ENCODE measurements at places on chromosomes 6 and 20.

DNA sequence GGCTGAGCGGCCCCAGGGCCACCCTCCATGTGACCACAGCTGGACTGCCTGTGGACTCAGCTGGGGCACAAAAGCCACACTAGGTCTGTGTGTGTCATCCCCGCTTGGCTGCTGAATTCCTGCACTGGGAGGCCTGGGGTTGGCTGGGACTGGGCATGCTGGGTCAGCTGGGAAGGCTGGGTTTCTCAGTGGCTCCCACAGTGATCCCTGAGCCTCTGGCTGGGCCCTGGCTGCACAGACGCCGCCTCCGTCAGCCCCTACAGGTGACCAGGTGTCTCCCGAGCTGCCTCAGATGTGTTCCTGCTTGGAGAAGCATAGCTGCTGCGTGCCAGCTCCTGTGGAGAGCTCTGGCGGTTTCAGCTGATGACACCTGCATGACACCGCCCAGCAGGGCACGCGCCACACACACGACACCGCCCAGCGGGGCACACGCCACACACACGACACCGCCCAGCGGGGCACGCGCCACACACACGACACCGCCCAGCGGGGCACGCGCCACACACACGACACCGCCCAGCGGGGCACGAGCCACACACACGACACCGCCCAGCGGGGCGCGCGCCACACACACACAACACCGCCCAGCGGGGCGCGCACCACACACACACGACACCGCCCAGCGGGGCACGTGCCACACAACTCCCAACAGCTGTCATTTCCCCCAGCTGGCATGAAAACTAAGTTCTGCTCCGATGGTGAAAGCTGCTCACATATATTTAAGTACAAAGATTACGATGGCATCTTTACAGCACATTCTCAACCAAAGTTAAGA is 88.8 kb downstream of the TAF4 start:
- DNase-seq: no peak

GRCh38 chr20:44454306-44454963 is 21.2 kb upstream of the TTPAL start:
- peak; percentile 66 for DNase-seq

DNA sequence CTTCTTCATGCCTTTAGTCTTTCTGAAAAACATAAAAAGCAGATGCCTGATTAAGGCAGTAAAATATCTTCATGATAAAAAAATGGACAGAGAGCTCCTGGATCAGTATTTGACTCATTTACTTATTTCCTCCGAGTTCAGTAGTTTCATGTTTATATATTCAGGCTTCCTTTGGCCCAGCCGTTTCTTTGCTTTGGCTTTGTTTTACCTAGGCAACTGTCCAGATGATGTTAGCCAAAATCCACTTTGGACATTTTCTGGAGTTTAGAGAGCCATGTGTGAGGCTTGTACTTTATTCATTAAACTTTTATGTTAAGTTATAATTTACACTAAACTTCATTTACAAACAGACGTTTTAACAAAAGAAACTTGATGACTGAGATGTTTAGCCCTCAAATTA is 307.1 kb upstream of the RSPO3 start:
- DNase-seq: no peak

GRCh38 chr6:118146584-118146983 is 239.5 kb downstream of the SLC35F1 start:
- DNase-seq: no peak

DNA sequence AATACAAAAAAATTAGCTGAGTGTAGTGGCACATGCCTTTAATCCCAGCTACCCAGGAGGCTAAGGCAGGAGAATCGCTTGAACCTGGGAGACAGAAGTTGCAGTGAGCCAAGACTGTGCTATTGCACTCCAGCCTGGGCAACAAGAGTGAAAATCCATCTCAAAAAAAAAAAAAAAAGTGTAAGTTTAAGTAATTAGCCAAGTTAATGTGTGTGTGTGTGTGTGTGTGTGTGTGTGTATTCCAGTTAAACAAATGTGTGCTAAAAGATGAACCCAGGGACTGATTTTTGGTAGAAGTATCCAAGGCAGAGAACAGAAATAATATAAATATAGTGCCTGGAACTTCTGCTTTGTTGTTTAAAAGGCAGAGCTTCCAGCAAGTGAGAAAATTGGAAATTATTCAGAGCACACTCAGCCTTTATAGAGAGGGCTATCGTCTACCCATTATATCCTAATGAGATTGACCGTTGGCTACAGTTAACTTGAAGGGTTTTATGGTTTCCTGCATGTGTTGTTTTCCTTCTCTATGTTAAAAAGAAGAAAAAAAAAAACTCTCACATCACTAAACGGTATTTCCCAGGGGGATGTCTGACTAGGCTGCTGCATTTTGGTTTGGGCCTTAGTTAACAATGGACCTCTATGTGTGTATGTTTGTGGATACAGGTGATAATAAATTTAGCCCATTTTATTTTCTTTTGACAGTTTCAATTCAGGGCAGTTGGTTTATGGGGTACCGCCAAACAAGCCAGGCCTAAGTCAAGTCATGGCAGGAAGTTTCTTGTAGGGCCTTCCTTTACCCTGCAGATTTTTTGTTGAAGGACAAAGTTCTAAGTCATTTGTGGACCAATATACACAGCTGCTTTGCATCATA is 9.8 kb downstream of the SOX4 start:
- DNase-seq: no peak

DNA sequence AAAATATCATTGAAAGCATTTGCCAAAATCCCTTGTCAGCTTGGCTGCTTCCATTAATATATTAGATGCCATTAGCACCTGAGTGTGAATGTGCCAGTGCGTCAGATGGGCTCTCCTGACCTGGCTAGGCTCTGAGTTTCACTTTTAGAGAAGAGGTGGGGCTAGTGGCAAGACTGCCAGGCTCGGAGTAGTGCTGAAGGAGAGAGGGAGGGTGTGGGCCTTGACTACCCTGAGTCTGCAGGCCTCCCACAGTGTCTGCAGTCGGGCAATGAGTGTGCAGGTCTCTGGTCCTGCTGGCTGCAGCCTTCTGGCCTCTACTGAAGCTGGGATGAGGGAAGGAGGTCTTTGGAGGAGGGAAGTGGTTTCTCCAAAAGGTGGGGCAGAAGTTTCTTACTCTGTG is 34.6 kb upstream of the PNPLA1 start:
- DNase-seq: peak; percentile 34

- DNase-seq: no peak
Observed at GRCh38 chr6:77177470-77177869, 285.8 kb downstream of the HTR1B start.

DNA sequence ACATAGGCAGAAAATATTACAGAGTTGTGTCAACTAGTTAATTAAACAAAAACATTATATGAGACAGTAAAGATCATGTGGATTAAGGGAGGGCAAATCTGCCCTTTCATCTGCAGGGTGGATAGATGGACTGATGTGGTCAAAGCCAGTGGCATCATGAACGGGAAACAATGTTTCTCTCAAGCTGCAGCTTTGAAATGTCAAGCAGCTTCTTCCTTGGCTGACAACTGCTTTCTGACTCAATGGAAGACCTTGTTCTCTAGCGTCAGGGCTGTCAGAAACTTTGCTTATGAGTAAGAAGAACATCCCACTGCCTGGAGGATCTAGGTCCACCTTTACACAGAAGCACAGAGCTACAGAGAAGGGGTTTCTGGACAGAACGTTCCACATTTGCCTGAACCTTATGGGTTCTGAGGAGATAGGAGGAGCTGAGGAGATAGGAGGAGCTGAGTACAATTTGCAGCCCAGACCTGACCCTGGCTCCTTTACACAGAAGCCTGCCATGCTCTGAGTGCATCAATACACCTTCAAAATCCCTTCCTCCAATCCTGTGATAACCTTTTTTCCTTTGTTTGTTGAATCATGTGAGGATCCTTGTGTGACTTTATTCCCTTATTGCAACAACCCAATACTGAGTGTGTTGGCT is 6.1 kb downstream of the CST5 start:
- no peak for DNase-seq

DNA sequence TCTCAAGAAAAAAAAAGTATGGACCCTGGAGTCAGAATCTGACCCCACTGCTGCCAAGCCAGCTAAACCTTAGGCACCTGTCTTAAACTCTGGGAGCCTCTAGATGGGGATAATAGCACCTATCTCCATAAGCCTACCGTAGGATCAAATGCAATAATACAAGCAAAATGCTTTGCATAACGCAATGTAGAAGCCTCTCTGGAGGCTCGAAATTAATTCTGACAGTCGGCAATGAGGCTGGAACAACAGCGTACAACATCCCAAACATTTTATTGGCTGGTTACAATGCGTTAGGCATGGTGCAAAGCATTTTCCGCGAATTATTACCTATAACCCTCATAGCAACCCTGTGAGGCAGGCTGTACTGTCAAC is 521 bp downstream of the CDK5RAP1 start:
- DNase-seq: peak; percentile 55

GRCh38 chr20:62801284-62802010 is 3.2 kb upstream of the OGFR start:
- no peak for DNase-seq

- no peak for DNase-seq
Observed at GRCh38 chr20:62888406-62888805, 26.8 kb upstream of the TCFL5 start.

DNA sequence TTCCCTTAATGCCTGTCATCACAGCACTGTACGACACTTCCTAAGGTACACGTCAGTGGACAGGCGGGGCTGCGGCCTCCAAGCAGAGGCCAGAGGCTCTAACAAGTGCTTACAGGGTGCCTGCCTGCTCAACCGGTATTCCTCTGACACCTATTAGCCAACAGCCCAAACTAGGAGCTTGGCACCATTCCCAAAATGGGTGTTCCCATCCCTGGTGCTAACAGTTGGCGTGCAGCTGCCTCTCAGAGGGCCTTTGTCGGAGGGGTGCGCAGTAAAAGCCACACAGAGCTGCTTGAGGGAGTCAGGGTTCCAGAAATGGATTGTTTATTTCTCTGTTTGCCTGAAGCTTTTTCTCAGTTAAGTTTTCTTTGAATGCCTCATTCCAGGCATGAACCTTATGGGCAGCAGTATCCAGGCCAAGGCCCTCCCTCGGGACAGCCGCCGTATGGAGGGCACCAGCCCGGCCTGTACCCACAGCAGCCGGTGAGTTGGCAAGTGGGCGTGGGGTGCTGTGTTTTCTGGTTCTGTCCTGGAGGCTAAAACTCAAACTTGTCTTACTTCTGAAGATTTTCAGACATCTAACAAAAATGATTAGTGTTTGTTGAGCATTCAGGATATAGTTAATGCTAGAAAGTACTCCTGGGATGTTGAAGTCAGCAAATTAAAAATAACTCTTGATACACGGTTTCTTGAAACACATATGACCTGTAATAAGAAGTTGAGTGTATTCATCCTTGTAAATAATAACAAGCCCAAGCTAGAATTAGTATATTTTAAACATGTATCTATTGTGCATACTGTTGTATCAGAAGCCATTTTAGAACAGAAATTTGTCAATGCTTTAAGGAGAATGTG is 124.7 kb downstream of the TMEM242 start:
- peak; percentile 86 for DNase-seq

- peak; percentile 80 for DNase-seq
Observed at GRCh38 chr6:138572167-138572875, 73.0 kb upstream of the NHSL1 start.

DNA sequence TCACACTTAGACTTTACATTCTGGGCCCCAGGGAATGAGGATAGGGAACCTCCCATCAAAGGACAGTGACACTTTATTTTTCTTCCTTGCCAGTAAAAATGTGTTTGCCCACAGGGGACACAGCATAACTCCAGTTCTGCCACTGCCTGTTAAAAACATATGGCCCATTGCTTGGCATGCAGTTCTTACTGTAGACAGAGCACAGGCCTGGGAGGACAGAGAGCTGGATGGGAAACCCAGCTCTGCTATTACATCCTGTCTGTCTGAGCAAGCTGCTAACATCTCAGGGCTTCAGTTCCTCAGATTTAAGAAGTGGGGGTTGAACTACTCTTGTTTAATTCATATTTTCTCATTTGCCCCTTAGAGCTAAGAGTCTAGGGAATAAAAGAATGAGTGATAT is 120.2 kb downstream of the AKAP7 start:
- no peak for DNase-seq

DNA sequence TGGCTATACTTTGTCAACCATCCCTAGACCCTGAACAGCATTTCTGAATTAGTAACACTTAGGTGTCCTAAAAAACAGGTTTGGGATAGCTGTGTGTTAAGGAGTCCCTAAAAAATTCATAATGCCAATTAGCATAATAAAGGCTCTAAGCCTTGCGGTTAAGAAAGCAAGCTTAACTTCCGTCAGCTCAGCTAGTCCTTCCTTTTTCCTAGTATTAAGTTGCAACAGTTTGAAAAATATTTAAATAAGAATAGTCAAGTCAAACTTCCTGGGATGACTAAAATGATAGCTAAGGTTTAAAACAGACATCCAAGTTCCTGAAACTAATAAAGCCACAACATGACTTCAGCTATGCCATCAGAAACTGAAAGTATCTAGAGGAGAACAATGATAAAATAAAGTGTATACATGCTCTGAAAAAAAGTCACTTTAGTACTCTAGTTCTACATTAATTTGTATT is 3.5 kb downstream of the AKIRIN2 start:
- peak; percentile 40 for DNase-seq

- DNase-seq: peak; percentile 2
Observed at GRCh38 chr6:70456735-70457134, 43.4 kb downstream of the FAM135A start.

DNA sequence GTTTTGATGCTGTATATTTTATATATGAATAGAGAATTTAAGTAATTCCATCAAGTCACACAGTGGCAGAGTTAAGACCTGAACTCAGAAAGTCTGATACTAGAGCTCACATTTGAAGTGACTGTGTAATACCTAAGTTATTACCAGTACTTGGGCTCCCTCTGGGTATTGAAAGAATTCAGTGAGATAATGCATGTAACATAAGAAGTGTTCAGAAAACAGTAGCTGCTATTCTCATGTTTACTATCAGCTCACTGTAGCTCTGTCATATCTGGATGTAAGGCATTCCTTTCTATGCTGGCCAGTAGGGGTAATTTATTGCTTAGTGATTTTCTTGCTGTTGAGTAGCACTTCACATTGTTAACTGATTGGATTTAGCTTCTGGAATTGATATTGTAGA is 44.6 kb downstream of the NKX2-4 start:
- DNase-seq: peak; percentile 22

GRCh38 chr6:118135371-118135770 is 228.3 kb downstream of the SLC35F1 start:
- no peak for DNase-seq

GRCh38 chr6:109455437-109456110 is at the start of gene MICAL1:
Gene MICAL1, minus strand, starts transcription at chr6:109455772. Its CDS starts 1,576 bp downstream, at chr6:109454196.
- no peak for DNase-seq

DNA sequence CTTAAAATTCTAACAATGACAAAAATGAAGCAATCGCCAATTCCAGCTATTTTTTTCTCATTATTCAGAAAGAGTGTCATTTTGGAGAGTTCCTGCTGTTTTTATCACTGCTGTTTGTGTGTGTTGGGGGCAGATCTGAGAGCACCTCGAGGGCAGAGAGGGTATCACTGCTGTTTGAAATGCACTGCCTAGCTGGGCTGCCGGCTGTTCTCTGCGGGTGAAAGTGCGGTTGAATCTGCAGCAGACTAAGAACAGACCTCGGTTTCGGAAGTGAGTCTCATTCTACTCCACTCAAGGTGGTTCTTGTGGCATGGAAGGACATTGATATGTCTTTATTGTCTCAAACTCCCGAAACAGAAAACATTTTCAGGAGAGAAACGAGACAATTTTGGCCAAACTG is 18.3 kb downstream of the INSM1 start:
- DNase-seq: no peak

- no peak for DNase-seq
Observed at GRCh38 chr6:36915599-36915998, 29.8 kb downstream of the C6orf89 start.

- peak; percentile 13 for DNase-seq
Observed at GRCh38 chr6:10847684-10848083, 9.3 kb upstream of the MAK start.
